ENCODE measurements at places on chromosomes 6 and 20.

DNA sequence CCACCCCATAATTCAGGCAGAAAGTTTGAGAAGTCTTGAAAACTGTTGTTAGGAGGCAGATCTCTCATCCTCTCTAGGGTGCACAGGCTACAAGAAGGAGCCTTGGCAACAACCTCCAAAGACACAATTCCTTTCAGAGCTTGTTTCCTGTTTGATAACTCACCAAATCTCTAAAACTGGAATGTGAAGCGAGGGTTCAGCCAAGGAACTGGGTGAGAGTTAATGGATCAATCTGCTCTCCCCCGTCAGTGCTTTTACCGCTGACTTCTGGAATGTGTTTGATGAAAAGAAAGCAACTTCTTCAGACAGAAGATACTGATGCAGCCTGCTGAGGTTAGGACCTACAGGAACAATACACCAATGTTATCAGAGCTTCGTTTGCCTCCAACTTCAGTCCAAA lies 171.8 kb upstream of the BMP2 start:
- no peak for DNase-seq

DNA sequence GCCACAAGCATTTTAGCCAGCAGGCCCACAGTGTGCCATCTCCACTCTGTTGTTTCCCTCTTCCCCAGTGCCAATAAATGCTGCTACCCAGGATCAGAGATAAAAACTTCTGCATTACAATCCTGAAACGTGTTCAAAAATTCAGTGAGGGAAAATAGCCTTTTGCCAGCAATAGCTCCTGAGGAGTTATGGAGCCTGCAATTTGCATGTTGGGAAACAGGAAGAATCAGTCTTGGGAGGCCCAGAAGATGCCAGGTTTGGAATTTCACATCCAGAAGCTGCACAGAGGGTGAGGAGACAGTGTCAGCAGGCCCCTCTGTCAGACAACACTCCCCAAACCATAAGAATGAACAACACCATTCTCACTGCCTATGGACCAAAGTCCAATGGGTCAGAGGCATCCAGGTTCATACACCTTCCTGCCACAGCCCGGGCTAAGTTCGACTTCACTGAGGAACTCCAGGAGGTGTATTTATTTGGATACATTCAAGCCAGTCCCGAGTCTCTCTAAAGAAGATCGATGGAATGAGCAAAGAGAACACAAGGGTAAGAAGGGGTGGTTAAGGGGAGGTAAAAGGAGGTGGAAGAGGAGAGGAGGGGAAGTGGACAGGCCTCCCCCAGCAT lies 20.8 kb downstream of the RRBP1 start:
- no peak for DNase-seq

GRCh38 chr6:11364971-11365397 lies 132.5 kb upstream of the NEDD9 start:
- no peak for DNase-seq

DNA sequence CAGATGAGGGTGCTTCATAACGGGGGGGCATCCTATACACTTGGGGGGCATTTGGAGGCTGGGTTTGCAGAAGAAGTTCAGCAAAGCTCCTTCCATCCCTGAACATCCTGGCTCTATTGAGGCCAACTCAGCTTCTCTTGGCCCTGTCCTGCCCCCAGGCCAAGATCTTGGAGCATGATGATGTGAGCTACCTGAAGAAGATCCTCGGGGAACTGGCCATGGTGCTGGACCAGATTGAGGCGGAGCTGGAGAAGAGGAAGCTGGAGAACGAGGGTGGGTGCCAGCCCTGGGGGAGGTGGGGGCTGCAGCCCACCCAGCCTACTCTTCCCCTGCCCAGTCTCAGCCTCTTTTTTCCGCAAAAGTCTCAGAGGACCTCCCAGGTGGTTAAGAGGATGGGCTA lies 17.2 kb downstream of the GDAP1L1 start:
- DNase-seq, result no peak

DNA sequence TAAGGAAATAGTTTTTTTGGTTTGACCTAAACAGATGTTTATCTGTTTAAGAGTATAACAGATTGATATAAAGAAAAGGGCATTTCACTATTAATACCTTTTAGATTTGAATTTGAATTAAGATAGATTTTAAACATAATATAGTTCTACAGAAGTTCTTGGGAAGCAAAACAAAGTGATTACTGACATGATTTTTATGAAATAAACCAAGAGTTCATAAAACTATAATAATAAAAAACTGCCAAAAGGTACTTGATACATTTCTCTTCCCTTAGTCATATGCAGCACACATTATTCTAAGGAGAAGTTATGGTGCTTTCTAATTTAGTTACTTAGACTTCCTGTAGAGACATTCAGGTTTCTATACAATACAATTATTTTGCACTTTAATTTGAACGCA lies 9.6 kb downstream of the STXBP5 start:
- no peak for DNase-seq

GRCh38 chr6:15340775-15341174 lies 94.9 kb downstream of the JARID2 start:
- DNase-seq, result no peak

DNA sequence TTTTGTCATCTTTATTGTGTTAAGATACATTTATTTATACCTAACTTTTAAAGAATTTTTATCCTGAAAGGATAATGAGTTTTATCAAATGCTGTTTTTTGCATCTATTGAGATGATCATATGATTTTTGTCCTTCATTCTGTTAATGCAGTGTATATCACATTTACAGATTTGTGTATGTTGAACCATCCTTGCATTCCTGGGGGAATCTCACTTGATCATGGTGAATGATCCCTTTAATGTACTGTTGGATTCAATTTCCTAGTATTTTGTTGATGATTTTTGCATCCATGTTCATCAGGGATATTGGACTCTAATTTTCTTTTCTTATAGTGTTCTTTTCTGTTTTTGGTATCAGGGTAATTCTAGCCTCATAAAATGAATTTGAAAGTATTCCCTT lies 38.5 kb upstream of the SLC22A3 start:
- DNase-seq, result no peak

- no peak for DNase-seq
Measured at GRCh38 chr6:160217073-160217472, 41.5 kb downstream of the SLC22A2 start.

GRCh38 chr6:3324262-3324942 lies 65.7 kb downstream of the PSMG4 start:
- peak; percentile 71 for DNase-seq

- no peak for DNase-seq
Measured at GRCh38 chr6:50818020-50818419, 651 bp upstream of the TFAP2B start.

DNA sequence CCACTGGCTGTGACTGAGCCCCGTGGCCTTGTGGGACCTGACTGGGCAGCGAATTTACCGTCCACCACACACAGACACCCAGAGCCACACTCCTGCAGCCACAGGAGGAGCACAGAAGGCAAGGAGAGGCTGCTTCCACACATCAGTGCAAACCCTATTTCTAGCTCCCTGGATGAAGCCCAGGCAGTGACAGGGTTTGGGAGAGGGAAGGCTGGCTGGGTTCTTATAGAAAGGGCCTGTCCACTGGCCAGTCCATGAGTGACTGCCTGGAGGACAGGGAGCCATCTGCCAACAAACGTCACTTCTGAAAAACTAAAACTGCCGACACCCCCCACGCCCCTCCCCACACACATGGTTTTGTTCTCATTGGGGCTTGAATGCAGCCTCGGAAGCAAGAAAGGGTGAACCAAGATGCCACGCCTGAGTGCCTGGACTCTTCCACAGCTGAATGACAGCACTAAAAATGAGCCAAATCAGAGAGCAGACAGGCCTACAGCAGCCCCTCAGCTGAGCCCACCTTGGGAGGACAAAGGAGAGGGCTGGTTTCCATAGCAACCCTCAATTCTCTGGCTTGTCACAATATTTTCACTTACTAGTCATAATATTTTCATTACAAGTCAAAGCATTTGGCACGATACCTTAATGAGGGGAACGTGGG lies 38.4 kb downstream of the RRBP1 start:
- no peak for DNase-seq

DNA sequence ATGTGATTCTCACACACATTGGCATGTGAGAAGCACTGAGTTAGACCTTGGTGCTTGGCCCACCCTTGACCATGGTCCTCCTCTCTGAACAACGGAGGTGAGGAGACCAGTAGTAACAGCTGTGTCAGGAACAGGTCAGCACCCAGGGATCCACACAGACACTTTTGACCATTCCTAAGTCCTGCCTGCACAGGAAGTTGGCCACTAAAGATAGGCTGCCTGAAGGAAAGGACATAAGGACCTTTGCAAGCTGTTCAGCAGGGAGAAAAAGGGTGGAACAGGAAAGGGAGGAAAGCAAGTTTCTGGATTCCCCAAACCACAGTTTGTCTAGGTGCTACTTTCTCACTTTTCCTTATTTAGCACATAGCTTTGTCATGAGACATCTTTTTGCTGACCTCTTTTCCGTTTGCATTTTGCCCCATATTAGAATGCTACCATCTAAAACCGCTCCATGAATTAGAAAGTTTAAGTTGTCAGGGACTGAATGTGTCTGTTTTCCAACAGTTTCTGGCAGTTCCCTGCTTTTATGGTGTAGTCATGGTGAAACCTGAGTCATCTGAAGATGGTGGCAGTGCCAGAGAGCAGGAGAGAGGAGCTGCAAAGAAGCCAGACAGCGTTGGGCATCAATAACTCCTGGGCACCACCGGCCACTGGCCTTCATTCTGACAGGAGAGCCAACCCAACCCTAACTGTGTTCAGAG lies 1.1 kb upstream of the CD109 start:
- DNase-seq, result peak; percentile 26

DNA sequence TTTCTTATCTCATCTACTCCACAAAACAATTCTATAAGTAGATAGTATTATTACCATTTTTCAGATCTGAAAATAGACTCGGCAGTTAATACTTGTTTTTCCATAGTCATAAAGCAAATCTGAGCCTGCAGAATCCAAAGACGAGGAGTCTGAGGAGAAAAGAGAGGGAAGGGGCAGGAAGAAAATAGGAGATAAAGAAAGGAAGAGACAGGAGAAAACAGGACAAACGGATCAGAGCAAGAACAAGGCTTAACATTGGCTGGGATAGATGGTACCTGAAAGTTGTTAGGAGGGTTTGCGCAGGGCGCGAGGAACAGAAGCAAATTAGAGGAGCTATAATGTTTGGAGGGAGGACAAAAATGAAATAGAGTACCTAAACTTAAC lies 639 bp upstream of the PPIL1 start:
- no peak for DNase-seq

DNA sequence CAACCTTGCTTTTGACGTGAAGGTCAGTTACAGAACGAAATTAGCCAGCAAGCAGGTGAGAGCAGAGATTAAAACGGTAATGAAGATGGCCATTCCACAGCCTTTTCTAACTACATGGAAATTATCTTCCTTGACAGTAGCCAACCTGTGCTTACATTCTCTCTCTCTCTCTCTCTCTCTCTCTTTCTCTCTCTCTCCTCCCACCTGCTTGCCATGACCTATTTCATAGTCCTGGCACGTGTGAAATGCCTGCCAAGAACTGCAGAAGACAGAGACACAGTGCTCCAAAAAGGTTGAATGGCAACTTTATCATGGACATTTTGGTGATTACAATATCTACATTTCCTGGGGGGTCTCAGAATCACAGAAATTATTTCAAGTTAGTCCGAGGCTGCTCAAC lies 38.5 kb upstream of the SALL4 start:
- no peak for DNase-seq

DNA sequence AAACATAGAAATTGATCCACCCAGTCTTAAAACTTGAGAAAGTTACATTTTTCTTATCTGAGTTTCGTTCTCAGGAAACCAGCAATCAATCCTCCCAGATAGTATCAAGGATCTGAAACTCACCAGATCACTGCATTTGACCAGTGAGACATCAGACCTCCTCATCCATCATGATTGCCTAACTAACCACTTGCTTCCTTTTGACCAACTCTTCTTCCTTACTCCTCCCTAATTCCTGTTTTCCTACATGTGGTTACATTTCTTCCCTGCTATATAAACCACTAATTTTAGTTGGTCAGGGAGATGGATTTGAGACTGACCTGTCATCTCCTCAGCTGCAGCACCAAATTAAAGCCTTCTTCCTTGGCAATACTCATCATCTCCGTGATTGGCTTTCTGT lies 357.1 kb upstream of the POU3F2 start:
- DNase-seq, result no peak

GRCh38 chr6:150902142-150902776 lies 36.8 kb downstream of the MTHFD1L start:
- no peak for DNase-seq

DNA sequence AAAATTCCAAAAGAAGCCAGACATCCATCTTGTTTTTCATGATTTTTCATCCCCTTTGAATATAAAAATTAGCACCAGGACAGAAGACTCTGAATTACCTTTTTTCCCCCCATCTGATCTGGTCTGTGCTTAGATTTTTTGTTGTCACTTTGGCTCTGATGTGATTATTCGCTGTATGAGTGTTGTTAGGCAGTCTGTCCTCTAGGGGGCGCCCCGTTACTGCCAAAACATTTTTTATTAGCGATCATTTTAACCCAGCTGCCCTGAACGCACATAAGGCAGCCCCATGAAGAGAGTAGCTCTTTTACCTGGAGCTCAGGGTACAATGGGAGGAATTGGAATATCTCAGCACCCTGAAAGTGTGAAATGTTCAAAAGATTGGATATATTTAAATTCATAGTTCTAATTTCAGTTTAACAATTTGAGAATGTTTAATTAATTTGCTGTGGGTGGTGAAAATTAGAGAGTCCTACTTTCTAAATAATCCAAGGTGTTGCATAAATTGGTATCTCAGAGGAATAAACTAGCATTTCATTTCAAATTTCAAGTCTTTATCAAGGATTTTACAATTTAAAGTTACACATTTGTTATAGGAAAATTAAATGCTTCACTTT lies 60.8 kb downstream of the PRPH2 start:
- peak; percentile 76 for DNase-seq

DNA sequence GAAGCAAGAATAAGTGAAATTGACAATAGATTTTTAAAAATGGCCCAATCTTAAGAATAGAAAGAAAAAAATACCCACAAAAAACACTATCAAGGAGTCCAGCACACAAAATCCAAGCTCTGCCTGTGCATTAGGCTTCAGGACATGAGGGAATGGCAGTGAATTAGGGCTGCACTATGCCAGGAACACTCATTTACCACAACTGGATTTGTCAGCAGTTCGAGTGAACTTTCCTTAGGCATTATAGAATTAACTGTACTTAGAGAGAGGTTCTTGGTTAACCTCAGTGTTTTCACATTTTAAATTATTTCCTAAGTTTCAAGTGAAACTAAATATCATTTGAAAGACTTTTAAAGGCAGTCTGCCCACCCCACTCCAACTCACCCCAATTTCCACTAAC lies 34.8 kb downstream of the SLC22A3 start:
- DNase-seq, result no peak

DNA sequence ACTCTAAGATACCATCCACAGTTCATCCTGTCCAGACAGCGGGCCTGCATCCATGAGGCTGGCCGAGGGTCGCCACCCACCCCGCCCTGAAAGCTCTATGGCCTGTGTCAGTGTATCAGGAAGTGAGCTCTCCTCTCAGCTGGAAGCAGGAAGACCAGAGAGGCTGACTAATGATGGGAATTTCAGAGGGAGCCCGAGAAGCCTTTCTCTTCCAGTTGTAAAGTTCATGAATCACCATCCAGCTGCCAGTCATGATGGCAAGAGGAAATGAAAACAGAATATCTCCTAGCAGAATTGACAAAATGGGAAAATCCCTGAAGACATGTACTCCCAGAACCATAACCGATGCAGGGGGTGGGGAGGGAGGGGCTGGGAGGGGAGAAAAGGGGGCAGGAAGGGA lies 109.6 kb upstream of the RPS6KA2 start:
- no peak for DNase-seq
